T-cell (primary cell): ENCODE measurements at places on chromosomes 5 and 9.

GRCh38 chr9:99732715-99733114, 89.0 kb upstream of the NR4A3 start:
- no peak for DNase-seq

DNA sequence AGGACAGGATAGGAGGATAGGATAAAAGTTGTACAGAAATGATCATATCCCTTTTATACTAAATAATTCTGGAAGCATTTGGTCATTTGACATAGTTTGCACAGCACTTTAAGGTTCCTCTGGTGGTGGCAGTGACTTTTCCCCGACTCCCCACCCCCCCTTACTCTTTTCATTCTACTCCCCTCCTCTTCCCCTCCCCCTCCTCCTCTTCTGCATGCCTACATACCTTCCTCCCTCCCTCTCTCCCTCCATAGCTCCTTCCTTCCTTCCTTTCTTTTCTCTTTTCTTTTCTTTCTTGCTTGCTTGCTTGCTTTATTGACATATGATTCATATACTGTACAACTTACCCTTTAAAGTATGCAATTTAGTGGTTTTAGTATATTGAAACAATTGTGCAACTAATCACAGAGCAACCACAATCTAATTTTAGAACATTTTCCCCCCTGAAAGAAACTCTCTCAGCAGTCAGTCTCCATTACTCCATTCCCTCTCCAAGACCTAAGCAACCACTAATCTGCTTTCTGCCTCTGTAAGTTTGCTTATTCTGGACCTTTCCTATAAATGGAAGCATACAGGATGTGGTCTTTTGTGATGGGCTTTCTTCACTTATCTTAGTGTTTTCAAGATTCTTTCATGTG, 159.0 kb downstream of the HACD4 start:
- no peak for DNase-seq

DNA sequence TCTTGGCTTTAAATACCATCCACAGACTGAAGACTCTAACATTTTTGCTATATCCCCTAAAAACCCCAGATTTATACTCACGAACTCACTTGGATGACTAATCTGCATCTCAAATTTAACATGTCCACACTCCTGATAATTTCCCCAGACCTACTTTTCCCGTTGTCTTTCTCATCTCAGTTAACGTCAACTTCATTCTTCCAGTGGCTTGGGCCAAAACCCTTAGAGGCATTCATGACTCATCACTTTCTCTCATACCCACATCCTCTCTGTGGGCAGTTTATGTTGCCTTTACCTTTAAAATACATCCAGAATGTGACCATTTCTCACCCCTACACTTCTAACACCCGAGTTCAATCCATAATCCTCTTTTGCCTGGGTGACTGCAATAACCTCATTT, 96.7 kb downstream of the EDIL3 start:
- no peak for DNase-seq

GRCh38 chr5:135937245-135937911, 17.4 kb downstream of the LECT2 start:
- DNase-seq = no peak

DNA sequence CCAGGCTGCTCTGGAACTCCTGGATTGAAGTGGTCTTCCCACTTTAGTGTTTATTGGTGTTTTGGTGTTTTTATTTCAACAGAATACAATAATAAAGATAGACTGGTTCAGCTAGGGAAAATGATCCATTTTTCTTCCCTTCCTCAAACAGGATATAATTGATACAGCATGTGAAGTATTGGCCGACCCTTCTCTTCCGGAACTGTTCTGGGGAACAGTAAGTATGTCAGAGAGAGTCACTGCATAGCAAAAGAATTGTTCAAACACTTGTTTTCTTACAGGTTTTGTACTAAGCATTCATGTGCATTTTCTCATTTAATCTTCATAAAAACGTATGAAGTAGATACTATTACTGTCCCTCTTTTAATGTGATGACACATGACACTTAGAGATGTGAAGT, 31.6 kb downstream of the NUP188 start:
- no peak for DNase-seq
